ENCODE measurements at places on chromosomes 5 and 9. TPM values are rescaled to one million over a fixed set of nuclear protein-coding genes. Genes with fewer than 3 reads are reported as not detected.

F2RL1 gene
- total RNA-seq: 50.9 TPM

AHRR gene
- total RNA-seq: 0.54 TPM

GNA14 gene
- under 0.01 TPM for total RNA-seq

ECSCR gene
- total RNA-seq: not detected

FAXDC2 gene
- total RNA-seq: 9.4 TPM
